ENCODE measurements at places on chromosomes 3 and 15.

GRCh38 chr3:152720951-152721718 is 113.8 kb upstream of the P2RY1 start:
- no peaks in the 10 kb centered on the region for H3K4me1 ChIP-seq
- H3K36me3 ChIP-seq: no peaks in the 10 kb centered on the region
- no peaks in the 10 kb centered on the region for H3K27me3 ChIP-seq
- no peak overlapping the region for H3K4me3 ChIP-seq
- DNase-seq: no peak
- no peak overlapping the region for H3K27ac ChIP-seq

DNA sequence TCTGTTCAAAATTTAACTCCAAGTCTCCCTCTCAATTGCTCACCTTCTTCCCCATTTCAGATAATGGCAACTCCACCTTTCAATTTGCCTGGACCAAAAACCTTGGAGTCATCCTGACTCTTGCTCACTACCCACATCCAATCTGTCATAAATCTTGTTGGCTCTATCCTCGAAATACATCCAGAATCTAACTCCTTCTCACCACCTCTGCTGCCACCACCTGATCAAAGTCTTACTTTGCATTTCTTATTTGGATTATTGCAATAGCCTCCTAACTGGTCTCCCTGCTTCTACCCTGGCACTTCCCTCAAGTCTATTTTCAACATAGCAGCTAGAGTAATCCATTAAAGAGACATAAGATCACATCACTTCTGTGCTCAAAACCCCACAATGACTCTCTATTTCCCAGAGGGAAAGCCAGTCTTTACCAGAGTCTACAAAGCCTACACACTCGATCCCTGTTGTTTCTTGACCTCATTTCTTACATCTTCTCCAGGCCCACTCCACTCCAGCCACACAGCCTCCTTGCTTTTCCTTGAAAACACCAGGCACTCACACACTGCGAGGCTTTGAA is 86.6 kb downstream of the GPR156 start:
- no peaks in the 10 kb centered on the region for H3K27me3 ChIP-seq
- H3K4me1 ChIP-seq: peaks cover 5% of the 10 kb centered on the region
- no peak for DNase-seq
- no peak overlapping the region for H3K27ac ChIP-seq

DNA sequence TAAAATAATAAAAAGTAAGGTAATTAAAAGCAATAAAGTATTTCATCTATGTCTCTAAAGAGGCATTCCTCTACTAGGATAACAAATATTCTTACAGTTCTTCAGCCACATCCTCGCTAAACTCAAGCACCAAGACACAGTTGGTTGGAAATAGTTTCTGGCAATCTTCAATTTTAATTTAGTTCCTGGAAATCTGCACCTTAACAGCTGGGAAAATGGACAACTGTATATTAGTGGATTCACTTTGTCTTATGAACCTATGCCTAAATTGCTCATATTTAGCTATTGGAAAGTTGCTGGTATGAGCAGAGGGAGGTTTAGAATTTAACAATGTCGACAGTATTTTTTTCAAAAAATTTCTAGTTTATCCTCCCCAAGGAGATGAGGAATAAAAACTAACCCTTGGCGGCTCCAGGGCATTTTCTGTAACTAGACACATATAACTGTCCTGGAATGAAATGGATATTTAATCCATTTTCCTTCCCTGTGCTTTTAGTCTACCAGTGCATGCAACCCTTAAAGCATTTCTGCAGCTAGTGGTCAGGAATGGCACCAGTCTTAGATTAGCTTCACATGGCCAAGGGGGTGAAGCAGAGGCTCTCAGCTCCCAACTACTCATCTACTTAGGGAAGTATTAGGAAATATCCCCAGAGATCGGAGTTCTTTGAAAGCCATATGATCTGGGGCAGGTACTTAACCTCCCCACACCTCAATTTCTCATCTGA is 290.0 kb upstream of the THBS1 start:
- no peaks in the 10 kb centered on the region for H3K27me3 ChIP-seq
- H3K27ac ChIP-seq: no peak overlapping the region
- no peak overlapping the region for H3K4me3 ChIP-seq

DNA sequence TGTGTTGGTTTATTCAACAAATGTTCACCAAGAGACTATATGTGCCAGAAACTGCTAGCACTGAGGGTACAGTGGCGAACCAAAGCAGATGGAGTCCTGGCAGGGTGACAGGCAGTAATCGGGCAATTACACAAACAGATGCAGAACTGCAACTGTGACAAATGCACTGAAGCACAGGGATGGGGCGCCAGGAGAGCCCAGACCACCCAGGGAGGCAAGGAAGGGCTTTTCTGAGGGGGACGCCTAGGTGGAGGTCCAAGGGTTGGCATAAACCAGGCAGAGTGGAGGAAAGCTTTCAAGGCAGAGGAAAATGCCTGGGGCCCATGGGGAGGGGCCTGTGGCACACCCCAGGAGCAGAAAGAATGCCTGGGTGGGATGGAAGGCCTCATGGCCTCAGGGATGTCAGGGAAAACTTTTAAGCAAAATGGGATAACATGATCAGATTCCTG is 5.5 kb downstream of the DIS3L start:
- H3K4me3 ChIP-seq: no peak overlapping the region
- DNase-seq: no peak
- no peaks in the 10 kb centered on the region for H3K27me3 ChIP-seq
- no peak overlapping the region for H3K27ac ChIP-seq
- H3K36me3 ChIP-seq: peaks cover 30% of the 10 kb centered on the region

DNA sequence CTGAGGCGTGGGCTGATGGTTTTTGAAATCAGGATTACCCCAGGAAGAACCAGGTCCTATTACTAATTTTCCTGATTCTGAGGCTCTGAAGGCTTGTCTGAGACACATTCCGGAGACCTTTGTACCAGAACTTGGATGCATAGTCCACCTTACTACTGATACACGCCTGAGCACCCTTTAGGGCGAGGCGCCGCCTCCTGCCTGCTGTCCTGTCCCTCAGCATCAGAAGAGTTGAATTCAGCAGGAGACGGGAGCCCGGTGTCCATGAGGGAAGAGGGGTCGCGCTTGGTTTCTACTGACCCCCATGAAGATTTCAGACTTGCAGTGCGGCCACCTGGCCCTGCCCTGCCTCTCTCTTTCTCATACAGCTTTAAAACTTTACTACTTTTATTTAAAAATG is 49.9 kb downstream of the KLF13 start:
- peaks cover 18% of the 10 kb centered on the region for H3K4me1 ChIP-seq
- no peak overlapping the region for H3K4me3 ChIP-seq
- H3K36me3 ChIP-seq: no peaks in the 10 kb centered on the region
- no peaks in the 10 kb centered on the region for H3K27me3 ChIP-seq
- H3K27ac ChIP-seq: no peak overlapping the region

DNA sequence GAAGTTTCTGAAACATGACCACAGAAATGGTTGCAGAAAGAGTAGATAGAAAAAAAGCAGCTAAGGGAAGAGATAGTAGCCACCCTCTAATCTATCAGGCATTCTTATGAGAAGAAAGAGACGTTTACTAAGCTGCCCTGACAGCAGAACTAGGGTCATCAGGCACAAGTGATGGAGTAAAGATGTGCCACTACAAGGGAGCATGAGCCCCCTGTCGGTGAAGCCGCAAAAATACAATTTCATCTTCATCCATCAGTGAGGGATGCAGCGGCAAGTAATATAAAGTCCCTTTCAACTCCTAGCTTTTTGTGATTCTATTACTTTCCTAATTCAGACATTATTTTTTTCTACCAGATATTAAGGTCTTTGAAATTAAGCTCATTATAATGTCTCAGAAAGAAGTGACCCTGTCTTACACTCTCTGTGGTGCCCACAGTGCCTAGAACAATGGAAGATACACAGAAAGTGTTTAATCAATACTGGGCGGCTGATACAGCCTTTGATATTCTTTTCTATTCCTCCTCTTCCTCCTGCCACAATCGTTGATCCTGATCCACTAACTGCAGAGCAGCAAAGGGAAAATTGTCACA is 651.6 kb downstream of the NTRK3 start:
- no peak overlapping the region for H3K27ac ChIP-seq
- H3K4me3 ChIP-seq: no peak overlapping the region
- no peaks in the 10 kb centered on the region for H3K4me1 ChIP-seq
- H3K36me3 ChIP-seq: no peaks in the 10 kb centered on the region
- DNase-seq: no peak

DNA sequence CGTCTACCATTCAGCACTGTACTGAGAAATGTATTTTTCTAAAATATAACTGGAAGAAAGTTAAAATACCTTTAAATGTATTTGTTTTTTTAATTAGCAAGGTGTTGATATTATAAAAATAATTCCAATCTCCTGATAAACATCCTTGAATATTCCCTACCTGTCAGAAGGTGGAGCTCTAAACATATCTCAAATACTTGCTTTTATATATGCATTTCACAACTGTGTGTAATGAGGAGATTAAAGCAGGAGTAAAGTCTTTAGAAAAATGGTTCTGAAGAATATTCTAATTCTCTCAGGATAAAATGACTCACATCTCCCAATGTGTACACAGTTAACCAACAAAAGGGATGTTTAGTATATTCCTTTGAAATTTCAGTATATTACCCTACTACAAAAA is 422.7 kb downstream of the PLCL2 start:
- no peaks in the 10 kb centered on the region for H3K4me1 ChIP-seq
- H3K27me3 ChIP-seq: no peaks in the 10 kb centered on the region

DNA sequence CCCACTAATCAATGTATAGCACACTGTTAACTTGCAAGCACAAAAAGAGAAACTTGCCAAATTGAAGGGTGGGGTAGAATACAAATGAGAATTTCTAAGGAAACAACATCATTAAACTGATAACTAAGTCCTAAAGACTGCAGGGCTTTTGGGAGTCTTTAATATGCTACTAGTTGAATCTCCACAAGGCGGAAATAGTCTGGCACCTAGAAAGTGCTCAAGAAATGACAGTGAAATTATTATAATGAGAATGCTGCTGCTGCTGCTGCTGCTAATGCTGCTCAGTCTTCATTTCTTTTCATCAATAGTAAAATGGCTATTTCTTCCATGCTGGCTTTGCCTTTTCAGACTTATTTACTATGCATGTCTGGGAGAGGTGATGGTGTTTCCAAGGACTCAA is 91.8 kb downstream of the BTD start:
- H3K4me1 ChIP-seq: no peaks in the 10 kb centered on the region
- H3K27me3 ChIP-seq: no peaks in the 10 kb centered on the region
- no peaks in the 10 kb centered on the region for H3K36me3 ChIP-seq
- no peak overlapping the region for H3K27ac ChIP-seq

GRCh38 chr15:101531170-101531569 is 41.7 kb upstream of the PCSK6 start:
- no peak overlapping the region for H3K27ac ChIP-seq
- no peak overlapping the region for H3K4me3 ChIP-seq
- H3K36me3 ChIP-seq: no peaks in the 10 kb centered on the region
- no peaks in the 10 kb centered on the region for H3K4me1 ChIP-seq
- no peak for DNase-seq

DNA sequence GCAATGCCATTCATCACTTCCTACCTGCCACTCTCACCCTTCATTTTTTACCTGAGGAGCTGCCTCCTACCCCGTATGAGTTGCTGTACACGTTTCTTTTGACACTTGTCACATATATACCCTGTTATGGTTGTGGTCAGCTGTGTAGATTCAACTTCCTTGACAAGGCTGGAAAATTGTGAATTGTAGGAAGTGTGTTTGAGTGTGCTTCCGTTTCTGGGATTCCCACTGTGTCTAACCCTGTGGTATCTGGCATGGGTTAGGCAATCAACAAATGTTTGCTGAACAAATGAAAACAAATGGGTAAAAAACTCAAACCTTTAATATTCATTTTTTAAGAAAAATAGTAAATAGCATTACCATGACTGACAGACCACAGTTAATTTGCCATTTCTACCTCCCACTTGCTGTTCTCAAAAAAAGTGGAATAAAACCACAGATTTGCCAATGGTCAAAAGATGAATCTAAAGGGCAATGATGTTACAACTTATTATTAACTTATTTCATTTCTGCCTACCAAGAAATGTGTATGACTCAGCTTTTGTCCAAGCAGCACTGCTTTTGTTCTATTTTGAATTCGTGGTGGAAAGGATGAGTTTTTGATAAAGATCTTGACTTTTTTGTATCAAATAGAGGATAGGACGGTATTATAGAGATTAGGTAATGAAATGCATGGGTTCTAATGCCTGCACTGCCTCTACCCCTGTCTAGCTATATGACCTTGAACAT is 404.6 kb downstream of the LPP start:
- H3K36me3 ChIP-seq: no peaks in the 10 kb centered on the region
- H3K27me3 ChIP-seq: no peaks in the 10 kb centered on the region
- H3K4me3 ChIP-seq: no peak overlapping the region
- no peak for DNase-seq
- peaks cover 38% of the 10 kb centered on the region for H3K4me1 ChIP-seq

DNA sequence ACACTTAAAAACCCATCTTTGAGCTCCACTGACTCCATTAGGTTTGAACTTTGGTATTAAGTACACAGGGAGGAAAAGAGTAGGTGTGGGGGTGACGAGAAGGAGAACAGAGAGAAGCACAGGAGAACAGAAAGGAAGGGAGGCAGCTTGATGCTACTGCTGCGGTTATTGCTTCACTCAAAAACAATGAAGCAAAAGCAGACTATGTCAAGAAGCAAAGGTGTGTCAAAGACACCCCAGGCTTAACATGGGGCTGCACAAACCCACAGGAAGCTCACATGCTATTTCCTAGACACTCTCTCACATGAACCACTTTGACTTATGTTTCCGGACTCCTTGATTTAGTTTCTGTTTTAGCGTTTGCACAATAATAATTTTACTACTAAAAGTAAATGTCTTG is 961.0 kb upstream of the CFAP20DC start:
- H3K27me3 ChIP-seq: no peaks in the 10 kb centered on the region
- no peaks in the 10 kb centered on the region for H3K36me3 ChIP-seq
- H3K4me1 ChIP-seq: no peaks in the 10 kb centered on the region
- no peak for DNase-seq

DNA sequence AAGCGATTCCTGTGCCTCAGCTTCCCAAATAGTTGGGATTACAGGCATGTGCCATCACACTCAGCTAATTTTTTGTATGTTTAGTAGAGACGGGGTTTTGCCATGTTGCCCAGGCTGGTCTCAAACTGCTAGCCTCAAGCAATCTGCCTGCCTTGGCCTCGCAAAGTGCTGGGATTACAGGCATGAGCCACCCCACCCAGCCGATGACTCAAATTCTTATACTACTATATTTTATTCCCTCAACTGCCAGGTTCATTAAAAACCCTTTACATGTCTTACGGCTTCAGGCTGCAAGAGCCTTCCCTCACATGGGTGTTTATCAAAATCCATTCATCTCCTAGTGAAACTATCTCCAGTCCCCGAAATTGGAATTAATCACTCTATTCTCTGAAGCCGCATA is 63.4 kb downstream of the CBLB start:
- H3K4me3 ChIP-seq: no peak overlapping the region
- H3K27ac ChIP-seq: no peak overlapping the region
- peaks cover 24% of the 10 kb centered on the region for H3K4me1 ChIP-seq
- DNase-seq: no peak
- H3K27me3 ChIP-seq: no peaks in the 10 kb centered on the region
- no peaks in the 10 kb centered on the region for H3K36me3 ChIP-seq

GRCh38 chr15:82950746-82951370 is 1.7 kb downstream of the HOMER2 start:
- no peak overlapping the region for H3K27ac ChIP-seq
- no peak for DNase-seq
- H3K4me3 ChIP-seq: no peak overlapping the region
- H3K27me3 ChIP-seq: no peaks in the 10 kb centered on the region
- H3K4me1 ChIP-seq: peaks cover 4% of the 10 kb centered on the region
- no peaks in the 10 kb centered on the region for H3K36me3 ChIP-seq

Data from esophagus squamous epithelium (tissue), 5 donors.